Foreskin keratinocyte (primary cell): ENCODE measurements at places on chromosomes 3 and 15.
A peak's percentile ranks its signal among the peaks of the same experiment; 100 is the strongest.

- peak; percentile 96 for DNase-seq
Measured at GRCh38 chr15:33716025-33716424, 252.3 kb upstream of the CHRM5 start.

- no peak for DNase-seq
Measured at GRCh38 chr3:62370112-62370857, 3.1 kb downstream of the FEZF2 start.

DNA sequence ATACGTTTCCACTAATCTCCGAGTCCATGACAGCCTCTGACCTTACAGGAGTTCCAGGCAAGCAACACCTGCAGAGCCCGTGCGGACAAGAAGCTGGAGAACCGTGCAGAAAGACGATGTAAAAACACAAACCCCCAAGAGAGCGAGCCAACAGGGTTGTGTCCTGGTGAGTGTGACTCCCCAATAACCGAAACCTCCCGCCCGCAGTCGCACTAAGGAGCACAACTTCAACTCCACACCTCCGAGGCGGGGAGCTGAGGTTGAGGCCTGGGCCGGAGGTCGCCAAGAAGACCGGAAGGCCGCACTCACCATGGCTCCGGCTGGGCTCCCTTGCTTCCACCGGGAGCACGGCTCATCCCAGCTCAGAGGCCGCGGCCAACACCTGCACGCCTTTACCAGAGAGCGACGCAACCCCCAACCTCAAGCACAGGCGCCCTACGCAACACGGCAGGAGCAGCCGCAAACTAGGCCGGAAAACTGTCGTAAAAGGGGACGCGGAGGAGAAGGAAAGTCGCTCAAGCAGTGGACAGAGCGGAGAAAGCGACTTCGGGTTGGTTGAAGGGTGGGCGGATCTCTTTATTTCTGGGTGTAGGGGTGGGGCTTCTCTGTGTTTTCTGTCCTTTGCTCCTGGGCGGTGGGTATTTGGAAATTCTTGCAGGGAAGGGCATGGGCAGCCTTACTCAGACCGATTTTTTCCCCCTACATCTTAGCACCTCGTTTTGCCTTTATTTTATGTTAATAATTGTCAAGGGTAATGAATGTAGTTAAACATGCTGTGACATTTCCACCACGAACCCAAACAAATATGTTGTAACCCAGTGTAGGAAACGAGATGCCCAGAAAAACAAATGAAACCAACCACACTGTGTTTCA, at the start of gene DNAJC19:
Gene DNAJC19 (minus strand): TSS at position 446 of the 873 bp plus-strand sequence. CDS start 134 bp downstream, at position 312.
- peak; percentile 89 for DNase-seq

DNA sequence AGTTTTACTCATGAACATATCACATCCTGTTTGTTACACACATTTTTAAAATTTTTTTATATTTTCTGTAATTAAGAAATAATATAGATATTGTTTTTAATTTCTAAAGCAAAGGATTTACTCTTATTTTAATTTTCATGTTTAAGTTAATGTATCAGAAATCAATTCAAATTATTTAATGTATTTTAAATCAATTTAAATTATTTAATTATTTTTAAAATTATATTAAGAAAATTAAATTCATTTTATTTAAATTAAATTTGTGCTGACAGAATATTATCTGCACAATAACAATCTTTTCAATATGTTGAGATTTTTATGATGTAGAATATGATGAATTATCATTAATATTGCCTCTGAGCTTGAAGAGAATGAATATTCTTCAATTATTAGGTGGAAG, 681.2 kb upstream of the ALCAM start:
- DNase-seq, result no peak

DNA sequence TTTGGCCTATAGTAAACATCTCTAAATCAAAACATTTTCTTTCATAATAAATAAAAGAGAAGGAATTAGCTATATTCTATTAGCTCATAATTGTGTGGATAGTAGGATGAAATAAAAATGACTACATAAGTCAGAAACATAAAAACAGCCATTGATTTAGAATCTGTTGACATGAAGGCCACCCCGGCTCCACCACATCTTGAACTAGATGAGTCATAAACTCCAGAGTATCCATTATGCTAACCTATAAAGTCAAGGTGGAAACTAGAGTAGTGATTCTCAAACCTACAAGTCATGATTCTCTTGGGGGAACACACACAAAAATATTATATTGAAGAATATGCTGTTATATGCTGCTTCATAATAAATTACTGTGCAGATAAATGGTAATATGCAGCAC, 831.0 kb downstream of the TUSC7 start:
- no peak for DNase-seq

DNA sequence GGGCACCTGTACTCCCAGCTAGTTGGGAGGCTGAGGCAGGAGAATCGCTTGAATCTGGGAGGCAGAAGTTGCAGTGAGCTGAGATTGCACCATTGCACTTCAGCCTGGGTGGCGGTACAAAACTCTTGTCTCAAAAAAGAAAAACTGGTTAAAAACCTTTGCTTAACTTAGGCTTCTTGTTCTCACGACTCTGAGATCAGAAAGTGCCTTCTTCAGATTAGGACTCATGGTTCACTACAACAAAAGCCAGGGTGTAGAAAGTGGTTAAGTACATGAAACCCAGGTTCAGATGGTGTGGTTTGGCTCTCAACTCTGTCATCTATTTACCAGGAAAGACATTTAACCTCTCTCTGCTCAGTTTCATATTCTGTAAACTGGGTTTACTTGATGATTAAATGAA, 168.4 kb downstream of the TUSC7 start:
- no peak for DNase-seq

GRCh38 chr3:84985795-84986194, 27.0 kb downstream of the CADM2 start:
- no peak for DNase-seq

- no peak for DNase-seq
Measured at GRCh38 chr3:180922242-180922641, 9.8 kb downstream of the FXR1 start.

DNA sequence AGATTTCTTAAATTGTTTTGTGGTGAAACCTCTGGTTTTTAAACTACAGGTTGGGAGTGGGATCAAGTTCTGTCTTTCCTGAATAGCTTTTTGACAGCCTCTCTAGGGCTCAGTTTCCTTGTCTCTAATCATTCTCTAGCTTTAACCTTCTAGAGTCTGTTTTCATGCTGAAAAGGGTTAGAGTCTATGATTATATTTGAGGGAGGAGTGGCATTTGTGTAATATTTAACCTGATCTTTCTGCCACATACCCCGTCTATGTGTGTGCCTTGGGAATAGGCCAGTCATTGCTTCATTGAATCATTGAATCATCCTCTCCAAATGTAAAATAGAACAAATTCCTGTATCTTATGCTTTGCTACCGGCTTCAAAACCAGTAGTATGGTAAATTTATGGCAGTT, 204.9 kb downstream of the KLHL25 start:
- DNase-seq, result no peak

DNA sequence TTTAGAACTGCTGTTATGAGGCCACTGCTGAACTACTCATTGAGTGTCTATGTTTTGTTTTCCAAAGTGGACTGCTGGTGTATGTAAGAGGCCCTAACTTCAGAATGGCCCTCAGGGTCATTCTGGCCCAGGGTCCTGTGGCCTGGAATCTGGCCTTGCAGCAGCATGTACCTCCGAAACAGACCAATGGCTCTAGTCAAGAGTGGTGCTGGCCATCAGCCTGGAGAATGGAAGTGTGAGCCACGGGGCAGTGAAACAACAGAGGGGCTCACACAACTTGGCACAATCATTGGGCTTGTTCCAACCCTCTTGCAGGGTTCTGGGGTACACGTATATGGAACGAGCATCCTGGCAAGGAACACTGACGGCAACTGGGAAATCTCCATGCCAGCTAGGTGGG, 40.5 kb downstream of the SCN5A start:
- DNase-seq, result no peak

- DNase-seq, result peak; percentile 79
Measured at GRCh38 chr3:153287017-153287416, 125.0 kb downstream of the RAP2B start.

DNA sequence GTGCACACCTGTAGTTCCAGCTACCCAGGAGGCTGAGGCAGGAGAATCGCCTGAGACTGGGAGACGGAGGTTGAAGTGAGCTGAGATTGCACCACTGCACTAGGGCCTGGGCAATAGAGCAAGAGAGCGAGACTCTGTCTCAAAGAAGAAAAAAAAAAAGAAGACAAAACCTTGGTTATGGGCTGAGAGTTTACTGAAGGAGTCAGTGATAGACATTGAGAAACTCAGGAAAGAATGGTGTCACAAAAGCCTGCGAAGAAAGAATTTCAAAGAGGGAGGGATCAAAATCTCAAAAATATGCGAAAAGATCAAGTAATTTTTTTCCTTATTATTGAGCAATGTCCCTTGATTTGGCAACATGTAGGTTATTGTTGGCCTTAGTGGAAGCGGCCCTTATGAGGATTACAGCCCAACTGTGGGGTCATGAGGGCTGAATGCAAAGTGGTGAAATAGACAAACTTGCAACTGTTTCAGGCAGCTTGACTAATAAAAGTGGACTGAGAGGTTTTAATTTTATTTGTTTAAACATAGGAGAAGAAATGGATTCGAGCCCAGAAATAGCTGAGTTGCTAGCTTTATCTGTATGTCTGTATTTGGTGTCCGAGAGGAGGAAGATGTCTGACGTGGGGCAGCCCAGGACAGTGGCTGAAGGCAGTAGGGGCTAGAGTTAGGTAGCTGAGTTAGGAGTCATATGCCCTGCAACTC, 18.8 kb upstream of the CELF6 start:
- DNase-seq, result no peak

- no peak for DNase-seq
Measured at GRCh38 chr15:53522991-53523390, 236.5 kb downstream of the WDR72 start.

DNA sequence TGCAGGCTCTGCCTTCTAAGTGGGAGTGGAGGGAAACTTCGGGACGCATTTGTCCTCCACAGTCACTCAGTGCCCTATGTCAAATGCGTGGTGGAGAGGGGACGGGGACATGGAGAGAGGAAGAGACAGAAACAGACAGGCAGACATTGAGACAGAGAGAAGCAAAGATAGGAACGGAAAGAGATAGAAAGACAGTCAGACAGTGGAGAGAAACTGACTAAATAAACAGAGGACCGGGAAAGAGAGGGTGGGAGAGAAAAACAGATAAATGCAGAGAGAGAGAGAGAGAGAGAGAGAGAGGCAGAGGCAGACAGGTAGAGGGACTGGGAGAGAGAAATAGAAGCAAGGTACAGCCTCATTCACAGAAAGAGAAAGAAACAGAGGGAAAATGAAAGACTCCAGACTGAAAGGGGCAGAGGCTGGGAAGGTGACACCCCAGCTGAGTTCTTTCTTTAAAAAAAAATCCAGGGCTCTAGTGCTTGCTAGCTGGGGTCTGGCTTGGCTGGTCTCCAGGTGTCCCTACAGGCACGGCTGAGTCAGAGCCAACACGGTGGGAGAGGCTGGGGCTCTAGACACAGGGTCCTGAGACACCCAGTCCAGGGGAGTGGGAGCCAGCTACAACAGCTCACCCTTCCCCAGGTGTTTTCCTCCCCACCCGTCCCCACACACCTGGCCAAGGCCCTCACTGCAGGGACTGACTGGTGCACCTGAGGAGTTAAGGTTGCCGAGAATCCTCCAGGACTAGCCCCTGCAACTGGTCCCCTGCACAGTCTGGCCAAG, 506.1 kb upstream of the PROK2 start:
- no peak for DNase-seq

GRCh38 chr15:81296673-81297072, 27.3 kb downstream of the STARD5 start:
- no peak for DNase-seq

DNA sequence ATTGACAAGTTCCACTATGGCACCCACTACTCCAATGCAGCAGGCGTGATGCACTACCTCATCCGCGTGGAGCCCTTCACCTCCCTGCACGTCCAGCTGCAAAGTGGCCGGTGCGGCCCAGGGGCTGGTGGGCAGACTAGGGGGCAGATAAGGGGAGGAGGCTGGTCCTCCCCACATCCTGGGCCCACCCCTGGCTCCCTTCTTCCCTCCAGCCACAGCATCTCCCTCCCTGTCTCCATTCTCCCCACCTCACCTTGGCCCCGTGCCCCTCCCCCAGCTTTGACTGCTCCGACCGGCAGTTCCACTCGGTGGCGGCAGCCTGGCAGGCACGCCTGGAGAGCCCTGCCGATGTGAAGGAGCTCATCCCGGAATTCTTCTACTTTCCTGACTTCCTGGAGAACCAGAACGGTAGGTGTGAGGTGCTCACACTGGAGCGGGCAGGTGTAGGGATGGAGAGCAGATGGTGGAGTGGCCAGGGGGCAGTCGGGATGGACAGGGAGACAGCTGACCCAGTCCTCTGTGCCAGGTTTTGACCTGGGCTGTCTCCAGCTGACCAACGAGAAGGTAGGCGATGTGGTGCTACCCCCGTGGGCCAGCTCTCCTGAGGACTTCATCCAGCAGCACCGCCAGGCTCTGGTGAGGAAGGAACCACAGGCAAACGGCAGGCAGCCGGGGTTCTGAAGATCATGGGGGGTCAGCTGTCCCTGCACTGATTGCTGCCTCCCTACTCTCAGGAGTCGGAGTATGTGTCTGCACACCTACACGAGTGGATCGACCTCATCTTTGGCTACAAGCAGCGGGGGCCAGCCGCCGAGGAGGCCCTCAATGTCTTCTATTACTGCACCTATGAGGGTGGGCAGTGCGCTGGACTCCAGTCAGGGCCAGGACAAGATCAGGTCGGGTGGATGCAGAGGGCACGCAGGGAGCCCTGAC, 26.0 kb downstream of the NBEAL2 start:
- no peak for DNase-seq

GRCh38 chr15:25862472-25863110, 536 bp downstream of the ATP10A start:
- DNase-seq, result no peak

- no peak for DNase-seq
Measured at GRCh38 chr3:17166369-17166768, 281.6 kb downstream of the PLCL2 start.

- no peak for DNase-seq
Measured at GRCh38 chr15:74541494-74542165, 610 bp downstream of the ARID3B start.

GRCh38 chr15:41790756-41791546, 16.7 kb downstream of the MAPKBP1 start:
- peak; percentile 71 for DNase-seq

- peak; percentile 58 for DNase-seq
Measured at GRCh38 chr3:132641837-132642538, 17.6 kb downstream of the ACAD11 start.

- no peak for DNase-seq
Measured at GRCh38 chr3:12818773-12819172, 22.3 kb downstream of the CAND2 start.

DNA sequence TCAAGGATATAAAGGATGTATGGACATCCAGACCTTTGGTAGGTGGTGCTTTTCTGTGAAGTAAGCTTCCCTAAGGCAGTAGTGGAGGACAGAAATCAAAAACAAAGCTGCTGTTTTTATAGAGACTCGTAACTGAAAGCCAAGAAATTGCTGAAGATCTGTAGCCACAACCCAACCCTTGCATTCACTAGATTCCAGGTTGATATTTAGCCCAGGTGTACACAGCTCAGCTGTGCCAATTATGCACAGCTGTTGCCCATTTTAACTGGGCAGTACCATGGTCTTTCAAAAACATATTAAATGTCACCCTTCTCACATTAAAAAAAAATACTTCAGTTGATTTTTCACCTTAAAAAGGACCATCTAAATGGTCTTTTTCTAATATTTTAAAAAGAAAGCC, 75.8 kb downstream of the CNTN3 start:
- no peak for DNase-seq

GRCh38 chr15:51634591-51635198, 12.1 kb upstream of the DMXL2 start:
- DNase-seq, result no peak

GRCh38 chr15:73596174-73596573, 37.0 kb downstream of the NPTN start:
- DNase-seq, result no peak
